ENCODE measurements at places on chromosomes 6 and 20.

DNA sequence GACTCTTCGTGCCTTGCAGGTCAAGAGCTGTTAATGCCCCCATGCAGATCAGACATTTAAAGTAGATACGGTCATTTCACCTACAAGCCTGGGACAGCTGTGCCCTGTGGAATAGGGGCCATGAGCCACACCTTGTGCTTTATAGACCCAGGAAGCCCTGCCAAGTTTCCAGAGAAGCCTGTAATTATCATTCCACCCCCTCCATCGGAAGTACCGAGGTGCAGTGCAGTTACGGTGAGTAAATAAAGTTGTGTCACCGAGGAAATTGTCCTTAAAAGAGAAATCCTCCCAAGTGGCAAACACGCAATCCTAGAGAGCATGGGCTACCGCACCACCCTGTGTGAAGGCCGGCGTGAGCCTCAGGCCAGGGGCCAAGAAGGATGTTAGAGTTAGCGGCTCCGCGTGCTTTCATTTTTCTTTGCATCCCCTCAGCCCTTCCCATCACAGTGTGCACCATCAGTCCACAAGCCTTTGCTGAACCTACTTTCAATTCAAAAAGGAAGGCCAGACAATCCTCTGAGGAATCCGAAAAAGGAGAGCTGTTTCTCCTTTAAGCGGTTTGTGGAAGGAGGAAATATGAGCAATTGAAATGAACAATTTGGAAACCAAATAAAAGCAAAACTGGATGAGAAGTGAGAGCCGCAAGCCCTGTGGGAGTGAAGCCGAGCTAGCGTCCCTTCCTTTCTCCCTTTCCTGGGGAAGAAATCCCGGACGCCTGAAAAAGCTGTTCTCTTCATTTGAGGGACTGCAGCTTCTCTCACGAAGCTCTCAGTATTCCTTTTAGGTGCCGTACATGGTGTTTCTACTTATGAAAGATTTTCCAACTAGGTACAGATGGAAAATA is 183.3 kb upstream of the PDE10A start:
- no peak for DNase-seq
- H3K27me3 ChIP-seq: no peaks in the 10 kb centered on the region
- peaks cover 27% of the 10 kb centered on the region for H3K4me1 ChIP-seq

GRCh38 chr6:82204020-82204419 is 43.5 kb downstream of the IBTK start:
- no peaks in the 10 kb centered on the region for H3K4me1 ChIP-seq
- peaks cover 20% of the 10 kb centered on the region for H3K36me3 ChIP-seq
- no peak for DNase-seq
- H3K27ac ChIP-seq: no peak overlapping the region
- H3K27me3 ChIP-seq: no peaks in the 10 kb centered on the region

DNA sequence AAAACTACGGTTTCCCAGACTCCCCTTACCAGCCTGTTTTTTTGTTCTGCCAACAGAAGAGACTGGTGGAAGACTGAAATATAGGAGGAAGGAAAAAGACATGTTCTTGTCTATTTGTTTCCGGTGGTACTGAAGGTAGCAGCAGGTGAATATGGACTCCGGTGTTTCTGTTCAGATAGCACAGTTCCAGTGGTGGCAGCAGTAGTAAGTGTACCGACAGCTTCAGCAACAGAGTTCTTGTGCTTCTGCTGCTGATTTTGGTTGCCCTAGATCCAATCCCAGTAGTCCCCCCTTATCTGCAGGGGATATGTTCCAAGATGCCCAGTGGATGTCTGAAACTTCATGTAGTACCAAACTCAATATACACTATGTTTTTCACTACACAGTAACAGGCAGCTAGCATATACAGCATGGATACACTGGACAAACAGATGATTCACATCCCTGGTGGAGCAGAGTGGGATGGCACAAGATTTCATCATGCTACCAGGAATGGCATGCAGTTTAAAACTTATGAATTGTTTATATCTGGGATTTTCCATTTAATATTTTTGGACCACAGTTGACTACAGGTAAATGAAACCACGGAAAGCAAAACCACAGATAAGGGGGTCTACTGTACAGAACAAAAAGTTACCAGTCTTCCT is 301.8 kb downstream of the BTBD9 start:
- no peak overlapping the region for H3K27ac ChIP-seq
- DNase-seq: no peak
- no peaks in the 10 kb centered on the region for H3K27me3 ChIP-seq

GRCh38 chr6:36666287-36666686 is 12.2 kb upstream of the CDKN1A start:
- DNase-seq: no peak
- no peak overlapping the region for H3K4me3 ChIP-seq
- peaks cover 23% of the 10 kb centered on the region for H3K4me1 ChIP-seq
- H3K27me3 ChIP-seq: no peaks in the 10 kb centered on the region
- H3K36me3 ChIP-seq: no peaks in the 10 kb centered on the region

GRCh38 chr6:136782021-136782770 is 10.1 kb downstream of the MAP3K5 start:
- peaks cover 4% of the 10 kb centered on the region for H3K4me1 ChIP-seq
- no peaks in the 10 kb centered on the region for H3K27me3 ChIP-seq
- H3K36me3 ChIP-seq: no peaks in the 10 kb centered on the region
- no peak for DNase-seq
- no peak overlapping the region for H3K27ac ChIP-seq

GRCh38 chr6:3523271-3523670 is 66.4 kb upstream of the SLC22A23 start:
- no peaks in the 10 kb centered on the region for H3K36me3 ChIP-seq
- H3K4me1 ChIP-seq: no peaks in the 10 kb centered on the region
- H3K27me3 ChIP-seq: no peaks in the 10 kb centered on the region
- H3K27ac ChIP-seq: no peak overlapping the region
- DNase-seq: no peak

- no peaks in the 10 kb centered on the region for H3K27me3 ChIP-seq
- no peak for DNase-seq
- peaks cover 4% of the 10 kb centered on the region for H3K36me3 ChIP-seq
These were observed 27.0 kb downstream of the HECA start for GRCh38 chr6:139161817-139162284.

DNA sequence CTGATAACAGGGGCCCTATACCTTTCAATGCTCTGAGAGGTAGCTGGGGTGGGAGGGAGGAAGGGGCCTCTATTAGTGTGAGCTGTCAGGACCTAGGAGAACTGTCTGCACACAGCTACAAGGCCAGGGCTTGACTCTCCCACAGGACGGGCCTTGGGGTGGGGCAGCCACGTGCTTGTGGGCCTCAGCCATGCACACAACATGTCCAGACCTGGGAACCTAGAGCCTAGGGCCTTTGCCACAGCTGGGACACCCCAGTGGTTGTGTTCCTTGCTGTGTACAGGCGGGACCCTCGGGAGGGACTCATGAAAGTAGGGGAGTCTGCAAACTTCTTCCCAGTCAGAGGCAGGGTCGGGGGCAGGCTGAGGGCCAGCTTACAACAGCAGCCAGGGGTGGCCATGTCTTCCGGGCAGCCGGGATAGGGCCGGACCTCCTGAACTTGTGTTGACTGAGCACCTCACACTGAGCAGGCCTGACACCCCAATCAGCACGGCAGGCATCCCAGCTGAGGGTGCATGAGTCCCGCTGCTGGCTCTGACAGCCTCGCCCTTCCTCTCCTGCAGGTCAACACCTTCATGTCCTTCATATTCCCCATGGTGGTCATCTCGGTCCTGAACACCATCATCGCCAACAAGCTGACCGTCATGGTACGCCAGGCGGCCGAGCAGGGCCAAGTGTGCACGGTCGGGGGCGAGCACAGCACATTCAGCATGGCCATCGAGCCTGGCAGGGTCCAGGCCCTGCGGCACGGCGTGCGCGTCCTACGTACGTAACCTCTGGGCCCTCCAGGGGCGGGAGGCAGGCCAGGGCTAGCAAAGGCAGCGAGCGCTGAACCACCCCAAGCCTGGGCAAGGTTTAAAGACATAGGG is 41.9 kb upstream of the MRGBP start:
- no peaks in the 10 kb centered on the region for H3K27me3 ChIP-seq
- H3K27ac ChIP-seq: no peak overlapping the region
- no peaks in the 10 kb centered on the region for H3K36me3 ChIP-seq
- peaks cover 3% of the 10 kb centered on the region for H3K4me1 ChIP-seq
- no peak overlapping the region for H3K4me3 ChIP-seq

DNA sequence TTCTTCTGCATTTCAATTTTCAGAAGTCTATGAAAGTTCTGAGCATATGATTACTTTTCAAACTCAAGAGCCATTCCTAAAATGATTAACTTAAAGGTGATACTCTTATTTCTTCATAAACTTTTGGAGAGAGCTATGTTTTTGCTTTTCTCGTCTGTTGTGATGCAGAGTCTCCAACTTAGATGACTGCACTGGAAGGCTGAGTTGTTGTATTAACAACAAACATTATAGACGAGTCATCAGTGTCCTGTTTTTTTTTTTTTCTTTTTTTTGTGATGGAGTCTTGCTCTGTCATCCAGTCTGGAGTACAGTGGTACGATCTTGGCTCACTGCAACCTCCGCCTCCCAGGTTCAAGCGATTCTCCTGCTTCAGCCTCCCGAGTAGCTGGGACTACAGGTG is 101.9 kb downstream of the CD109 start:
- no peaks in the 10 kb centered on the region for H3K36me3 ChIP-seq
- no peak overlapping the region for H3K4me3 ChIP-seq
- no peak for DNase-seq
- no peaks in the 10 kb centered on the region for H3K4me1 ChIP-seq
- no peak overlapping the region for H3K27ac ChIP-seq

DNA sequence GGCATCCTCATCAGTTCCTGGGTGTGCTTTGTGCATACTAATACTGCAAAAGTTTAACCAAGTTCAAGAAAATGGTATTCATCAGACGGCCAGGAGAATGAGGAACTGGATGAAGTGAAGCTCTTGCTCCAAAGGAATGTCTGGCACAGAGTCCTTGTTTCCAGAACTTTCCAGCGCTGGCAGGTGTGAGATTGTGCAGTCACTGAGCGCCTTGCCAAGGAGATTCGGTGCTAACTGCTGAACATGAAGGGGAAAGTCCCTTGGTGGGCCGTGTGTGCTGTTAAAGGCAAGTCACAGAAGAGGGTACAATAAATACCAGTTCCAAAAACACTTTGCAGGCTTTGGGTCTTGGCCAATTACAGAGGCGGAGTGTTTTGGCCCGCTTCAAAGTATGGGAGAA is 262.3 kb upstream of the SOX4 start:
- no peak overlapping the region for H3K27ac ChIP-seq
- no peaks in the 10 kb centered on the region for H3K27me3 ChIP-seq
- H3K36me3 ChIP-seq: no peaks in the 10 kb centered on the region
- no peak for DNase-seq
- no peak overlapping the region for H3K4me3 ChIP-seq

DNA sequence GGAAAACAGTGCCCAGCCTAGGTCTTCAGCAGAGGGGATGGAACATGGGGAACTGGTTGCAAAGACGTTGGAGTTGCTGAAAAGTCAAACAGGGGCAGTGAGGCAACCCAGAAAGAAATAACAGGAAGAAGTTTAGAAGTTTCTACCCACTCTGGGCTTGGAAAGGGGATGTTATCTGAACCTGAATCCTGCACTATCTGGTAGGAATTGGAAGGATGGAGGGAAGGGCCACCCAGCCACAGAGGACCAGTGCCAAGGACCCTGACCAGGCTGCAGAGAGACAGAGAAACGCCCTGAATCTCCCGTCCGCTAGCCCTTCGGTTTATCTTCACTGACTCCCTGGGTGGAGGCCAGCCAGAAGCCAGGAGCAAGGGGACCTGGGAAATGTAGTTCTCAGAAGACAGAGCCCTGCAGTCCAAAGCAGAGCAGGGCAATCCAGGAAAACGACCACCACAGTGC is 217.3 kb upstream of the RREB1 start:
- no peak overlapping the region for H3K27ac ChIP-seq
- no peaks in the 10 kb centered on the region for H3K36me3 ChIP-seq
- H3K4me3 ChIP-seq: no peak overlapping the region
- no peak for DNase-seq
- H3K27me3 ChIP-seq: no peaks in the 10 kb centered on the region

- no peak overlapping the region for H3K27ac ChIP-seq
- no peak overlapping the region for H3K4me3 ChIP-seq
- DNase-seq: no peak
- H3K36me3 ChIP-seq: no peaks in the 10 kb centered on the region
- no peaks in the 10 kb centered on the region for H3K4me1 ChIP-seq
- no peaks in the 10 kb centered on the region for H3K27me3 ChIP-seq
These were observed 355.9 kb downstream of the PREX1 start for GRCh38 chr20:48471759-48472408.

DNA sequence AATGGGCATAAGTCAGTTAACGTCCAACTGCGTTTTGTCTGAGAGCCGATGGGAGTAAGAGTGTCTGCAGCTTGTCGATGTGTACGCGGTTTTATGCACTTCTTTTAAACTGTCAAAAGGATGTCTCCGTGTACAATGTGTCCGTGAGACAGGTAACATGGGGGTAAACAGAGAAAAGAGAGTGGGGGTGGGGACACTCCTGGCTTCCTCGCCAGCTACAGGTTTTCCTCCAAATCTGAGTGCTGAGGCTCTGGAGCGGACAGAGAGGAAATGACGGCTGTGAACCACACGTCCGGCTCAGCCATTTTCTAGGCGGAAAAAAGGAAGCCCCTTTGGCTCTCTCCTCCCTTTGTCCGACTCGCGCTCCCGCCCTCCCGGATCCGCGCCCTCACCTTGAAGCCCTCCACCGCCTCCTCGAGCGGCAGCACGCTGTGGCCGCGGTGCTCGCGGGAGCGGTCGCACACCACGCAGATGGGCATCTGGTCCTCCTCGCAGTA is 916 bp downstream of the TRIM27 start:
- DNase-seq: peak; percentile 56
- H3K4me3 ChIP-seq: peak overlapping the region; percentile 92
- H3K27me3 ChIP-seq: no peaks in the 10 kb centered on the region
- H3K27ac ChIP-seq: peak overlapping the region; percentile 84
- H3K4me1 ChIP-seq: peaks cover 12% of the 10 kb centered on the region

GRCh38 chr6:125679651-125680050 is 69.8 kb upstream of the HEY2 start:
- no peaks in the 10 kb centered on the region for H3K4me1 ChIP-seq
- no peaks in the 10 kb centered on the region for H3K27me3 ChIP-seq
- no peaks in the 10 kb centered on the region for H3K36me3 ChIP-seq
- DNase-seq: no peak
- no peak overlapping the region for H3K4me3 ChIP-seq

- no peak overlapping the region for H3K27ac ChIP-seq
- no peak overlapping the region for H3K4me3 ChIP-seq
- H3K36me3 ChIP-seq: no peaks in the 10 kb centered on the region
- H3K27me3 ChIP-seq: no peaks in the 10 kb centered on the region
- H3K4me1 ChIP-seq: no peaks in the 10 kb centered on the region
These were observed 613.2 kb upstream of the NOX3 start for GRCh38 chr6:156068881-156069280.

- no peaks in the 10 kb centered on the region for H3K4me1 ChIP-seq
- no peak overlapping the region for H3K4me3 ChIP-seq
- no peaks in the 10 kb centered on the region for H3K27me3 ChIP-seq
- no peak overlapping the region for H3K27ac ChIP-seq
- no peaks in the 10 kb centered on the region for H3K36me3 ChIP-seq
These were observed 268.2 kb downstream of the SYNE1 start for GRCh38 chr6:152368751-152369624.

Data from H1 (cell line).